ENCODE measurements at places on chromosomes 7 and 10.

DNA sequence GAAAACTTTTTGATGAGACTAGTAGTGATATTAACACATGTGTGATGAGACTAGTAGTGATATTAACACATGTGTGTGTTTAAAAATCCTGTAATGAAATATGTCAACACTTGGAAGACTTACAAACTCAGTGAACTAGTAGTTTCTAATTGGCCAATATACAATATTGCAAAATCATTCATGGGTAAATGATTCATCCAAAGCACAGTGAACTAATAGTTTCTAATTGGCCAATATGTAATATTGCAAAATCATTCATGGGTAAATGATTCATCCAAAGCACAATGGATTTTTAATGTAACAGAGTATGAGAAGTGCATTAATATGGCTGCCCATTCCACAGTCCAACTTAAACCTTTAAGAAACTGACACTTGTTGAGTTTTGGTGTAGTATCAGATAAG is 77.8 kb downstream of the ATAD1 start:
- DNase-seq = no peak

- DNase-seq = no peak
Observed at GRCh38 chr10:13788711-13789447, 202.1 kb downstream of the PRPF18 start.

DNA sequence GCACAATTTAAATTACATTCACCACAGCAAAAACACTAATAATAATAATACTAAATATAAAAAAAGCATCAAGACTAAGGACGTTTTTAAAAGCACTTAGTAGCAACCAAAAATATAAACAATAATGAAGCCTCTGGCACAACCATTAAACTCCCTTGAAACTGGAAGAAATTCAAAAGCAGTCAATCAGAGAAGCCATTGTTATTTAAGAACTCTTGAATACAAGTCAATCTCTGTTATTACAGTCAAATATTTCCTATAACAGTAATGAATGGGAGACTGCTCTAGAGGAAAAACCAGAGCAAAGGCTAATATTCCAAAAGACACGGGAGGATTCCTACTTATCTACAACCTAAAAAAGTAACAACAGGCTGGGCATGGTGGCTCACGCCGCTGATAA is 164.2 kb downstream of the KMT2E start:
- no peak for DNase-seq

DNA sequence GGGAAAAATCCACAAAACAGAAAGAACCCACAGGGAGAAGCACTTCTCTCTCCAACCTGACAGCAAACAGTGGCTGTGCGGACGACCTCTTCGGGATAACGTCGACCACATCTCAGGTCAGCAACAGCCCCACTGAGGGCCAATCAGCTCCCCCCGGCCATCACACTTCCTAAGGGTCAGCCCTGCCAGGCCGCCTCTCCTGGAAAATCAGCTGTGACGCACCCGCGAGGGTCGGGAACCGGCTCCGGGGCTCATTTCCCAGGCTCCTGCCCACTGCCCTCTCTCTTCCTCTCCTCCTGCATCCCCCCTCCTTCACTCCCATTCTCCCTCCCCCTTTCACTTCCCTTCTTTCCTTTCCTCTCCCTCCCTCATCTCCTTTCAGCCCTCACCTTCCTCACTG is 118.3 kb downstream of the DIP2C start:
- no peak for DNase-seq

DNA sequence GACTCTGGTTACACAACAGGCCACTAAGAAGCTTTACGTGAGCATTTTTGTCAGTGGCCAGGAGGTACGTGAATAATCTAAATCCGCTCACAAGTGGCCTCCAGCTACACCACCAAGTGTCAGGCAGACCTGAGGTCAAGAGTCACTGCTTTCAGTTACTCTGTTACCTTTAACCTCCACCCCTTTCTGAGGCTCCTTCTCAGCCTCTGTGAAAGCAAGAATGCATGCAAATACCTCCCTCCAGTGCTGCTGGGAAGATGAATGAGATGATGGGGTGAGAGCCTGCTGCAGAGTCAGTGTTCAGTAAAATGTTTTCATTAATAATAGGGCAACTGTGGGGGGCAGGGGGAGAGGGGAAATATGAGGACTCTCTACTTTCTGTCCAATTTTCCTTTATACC is 11.2 kb downstream of the DDC start:
- DNase-seq = no peak

GRCh38 chr10:8992009-8992408 is 937.5 kb downstream of the GATA3 start:
- DNase-seq = no peak

GRCh38 chr7:79287981-79288380 is 165.5 kb downstream of the MAGI2 start:
- no peak for DNase-seq

- DNase-seq = no peak
Observed at GRCh38 chr7:2165610-2166594, 66.8 kb downstream of the MAD1L1 start.

DNA sequence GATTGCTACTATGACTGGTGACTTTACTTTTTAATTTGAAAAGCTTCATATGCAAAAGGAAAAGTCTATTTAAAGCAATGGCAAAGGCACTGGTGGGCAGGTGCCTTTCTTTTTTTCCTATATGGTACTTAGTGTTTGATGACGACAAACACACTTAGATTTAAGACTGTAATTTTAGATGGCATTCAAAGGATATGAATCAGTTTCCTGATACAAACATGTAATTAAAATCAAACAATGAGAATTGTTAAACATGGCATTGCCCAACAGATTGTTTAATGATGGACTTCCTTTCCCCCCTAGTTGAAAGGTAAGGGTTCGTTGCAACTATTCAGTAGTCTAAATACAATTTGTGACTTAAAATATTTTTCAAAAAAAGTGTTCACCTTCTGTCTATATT is 106.5 kb upstream of the SEMA3C start:
- DNase-seq = no peak

DNA sequence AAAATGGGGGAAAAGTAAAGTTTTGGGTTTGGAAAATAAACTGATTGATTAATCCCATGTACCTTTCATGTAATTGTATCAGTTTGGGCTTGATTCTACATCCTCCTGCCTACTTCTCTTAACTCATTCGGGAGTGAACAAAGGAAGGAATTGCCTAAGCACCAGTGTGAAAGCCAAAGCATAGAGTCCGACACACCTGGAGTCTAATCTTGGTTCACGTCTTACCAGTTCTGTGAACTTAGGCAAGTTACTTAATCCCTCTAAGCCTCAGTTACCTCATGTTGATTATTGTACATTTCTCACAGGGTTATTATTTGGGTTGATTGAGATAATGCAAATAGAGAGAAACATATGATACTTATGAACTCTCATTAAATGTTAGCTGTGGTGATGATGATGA is 41.1 kb upstream of the PRPS1L1 start:
- DNase-seq = no peak

- no peak for DNase-seq
Observed at GRCh38 chr10:83166344-83166743, 973.0 kb upstream of the GHITM start.

DNA sequence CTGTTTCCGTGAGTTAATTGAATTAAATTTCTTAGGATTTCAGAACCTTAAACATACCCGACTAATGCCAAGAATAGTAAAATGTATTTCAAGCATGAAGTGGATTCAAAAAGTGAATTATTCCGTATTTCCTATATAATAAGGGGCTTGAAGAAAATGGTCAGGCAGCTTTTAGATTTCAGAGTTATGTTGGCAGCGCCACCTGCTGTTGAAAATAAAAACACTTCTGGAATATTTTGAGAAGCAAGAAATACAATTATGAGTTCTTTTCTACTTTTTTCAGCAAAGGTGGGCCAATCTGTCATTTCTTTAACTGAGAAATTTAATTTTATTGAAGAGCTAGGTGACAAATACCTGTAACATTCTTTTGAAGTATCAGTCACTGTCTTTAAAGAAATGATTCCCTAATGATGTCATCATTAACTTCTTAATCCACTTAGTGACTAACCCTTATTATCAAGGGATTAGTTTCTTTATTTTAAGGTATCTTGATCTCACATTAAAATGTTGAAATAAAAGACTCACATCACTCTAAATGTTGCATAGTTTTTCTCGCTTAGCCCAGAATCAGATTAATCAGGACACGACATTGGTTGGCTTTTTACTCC is 36.6 kb upstream of the AGR3 start:
- DNase-seq = no peak

GRCh38 chr7:11667810-11668185 is 164.2 kb downstream of the THSD7A start:
- no peak for DNase-seq

DNA sequence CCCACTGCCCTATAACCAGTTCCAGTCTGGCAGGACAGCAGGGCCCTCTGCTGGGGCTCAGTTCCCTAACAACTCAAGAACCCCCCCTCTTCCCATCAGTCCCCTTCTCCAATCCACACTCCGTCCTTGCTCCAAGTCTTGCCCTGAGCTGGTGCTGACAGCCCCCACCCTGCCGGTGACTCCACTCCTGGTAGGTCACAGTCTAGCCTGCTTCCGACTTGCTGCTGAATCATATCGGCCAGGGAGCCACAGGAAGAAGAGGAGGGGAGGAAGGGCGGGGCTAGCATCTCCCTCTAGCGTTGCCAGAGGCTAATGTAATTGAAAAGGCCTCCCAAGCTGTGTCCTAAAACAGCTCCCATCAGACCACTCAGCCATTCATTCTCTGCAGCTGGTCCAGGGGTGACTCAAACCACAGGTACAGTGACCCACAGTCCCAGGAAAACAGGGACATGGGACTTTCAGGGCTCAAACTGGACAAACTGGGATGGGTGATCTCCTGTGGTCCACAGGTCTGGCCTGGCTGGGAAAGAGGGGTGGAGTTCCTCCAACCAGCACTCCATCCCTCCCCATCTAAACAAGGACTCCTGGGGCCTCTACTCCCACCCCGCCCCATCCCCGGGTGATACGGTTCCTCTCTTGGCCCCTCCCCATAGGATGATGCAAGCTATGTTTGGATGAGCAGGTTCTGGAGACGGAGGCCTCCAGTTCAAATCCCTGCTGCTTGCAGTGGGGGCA is 158.8 kb downstream of the SH3PXD2A start:
- peak; percentile 86 for DNase-seq
